ENCODE measurements at places on chromosomes 6 and 20.

GRCh38 chr20:48727226-48727625 is 100.6 kb downstream of the PREX1 start:
- DNase-seq = no peak

DNA sequence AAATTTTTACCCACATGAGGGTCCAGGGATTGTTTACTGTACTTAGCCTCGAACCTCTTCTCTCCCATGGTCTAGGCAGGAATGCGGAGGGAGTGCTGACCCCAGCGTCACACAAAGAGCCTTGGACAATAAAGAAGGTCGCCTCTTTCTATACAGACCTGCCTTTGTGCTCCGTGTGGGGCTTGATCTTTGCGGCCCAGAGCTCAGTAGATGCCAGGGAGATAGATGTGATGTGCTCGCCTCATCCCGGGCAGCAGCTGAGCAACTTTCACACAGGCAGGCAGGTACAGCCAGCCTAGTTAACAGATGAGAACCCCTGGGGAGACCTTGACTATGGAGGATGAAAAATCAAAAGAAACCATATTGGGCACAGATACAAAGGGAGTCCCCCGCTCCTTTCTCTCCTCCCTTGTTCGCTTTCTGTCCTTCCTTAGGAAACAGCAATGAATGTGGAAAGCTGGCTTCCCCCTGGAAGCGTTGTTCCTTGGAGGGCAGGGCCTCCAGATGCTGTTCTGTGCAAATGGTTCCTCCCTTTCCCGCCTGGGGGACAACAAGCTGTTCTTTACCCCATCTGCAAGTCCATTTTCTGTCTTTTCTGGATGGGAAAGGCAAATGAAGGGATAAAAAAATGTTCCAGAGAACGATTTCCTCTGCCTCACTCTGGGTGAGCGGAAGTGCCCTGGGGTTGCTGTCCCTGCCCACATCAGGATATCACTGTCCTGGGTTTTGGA is 128.3 kb downstream of the OLIG3 start:
- no peak for DNase-seq

DNA sequence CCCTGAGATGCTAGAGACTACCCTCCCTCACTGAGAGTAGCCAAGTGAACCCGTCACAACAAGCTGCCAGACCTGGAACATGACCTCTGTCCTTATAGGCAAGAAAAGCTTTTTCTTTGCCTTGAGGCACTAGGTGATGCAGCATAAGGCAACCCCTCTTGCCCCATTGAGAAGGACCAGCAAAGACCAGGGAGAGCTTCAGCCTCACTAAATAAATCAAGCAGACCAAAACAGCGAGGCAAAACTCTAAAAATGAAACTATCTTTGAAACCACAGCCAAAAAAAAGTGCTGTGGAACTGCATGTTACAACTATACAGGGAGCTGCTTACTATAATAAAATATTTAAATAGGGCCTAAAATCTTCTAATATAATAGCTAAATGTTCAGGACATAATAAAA is 62.6 kb upstream of the FAM83B start:
- DNase-seq = no peak

- DNase-seq = no peak
Observed at GRCh38 chr6:52568320-52568719, 8.5 kb downstream of the TRAM2 start.

GRCh38 chr6:12875051-12875450 is 158.5 kb downstream of the PHACTR1 start:
- no peak for DNase-seq

- DNase-seq = no peak
Observed at GRCh38 chr6:158270389-158271127, 41.7 kb upstream of the TULP4 start.

- no peak for DNase-seq
Observed at GRCh38 chr6:95352064-95352795, 225.1 kb upstream of the MANEA start.

DNA sequence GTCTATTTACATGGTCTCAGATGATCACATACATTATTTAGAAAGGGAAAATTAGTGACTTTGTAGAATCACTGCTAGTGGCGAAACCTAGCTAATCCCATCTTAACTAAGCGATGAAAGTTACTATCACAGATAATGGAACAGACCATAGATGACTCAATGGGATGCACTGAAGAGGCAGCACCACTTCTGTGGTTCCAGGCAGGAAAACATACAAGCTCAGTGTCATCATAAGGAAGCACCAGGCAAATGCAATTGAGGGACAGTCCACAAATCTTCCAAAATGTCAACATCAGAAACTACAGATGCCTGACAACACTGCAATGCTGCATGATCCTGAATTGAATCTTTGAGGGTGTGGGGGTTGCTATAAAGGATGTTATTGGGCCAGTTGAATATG is 15.9 kb upstream of the SNAI1 start:
- no peak for DNase-seq

GRCh38 chr20:3766422-3767109 is 987 bp downstream of the ADISSP start:
- no peak for DNase-seq

DNA sequence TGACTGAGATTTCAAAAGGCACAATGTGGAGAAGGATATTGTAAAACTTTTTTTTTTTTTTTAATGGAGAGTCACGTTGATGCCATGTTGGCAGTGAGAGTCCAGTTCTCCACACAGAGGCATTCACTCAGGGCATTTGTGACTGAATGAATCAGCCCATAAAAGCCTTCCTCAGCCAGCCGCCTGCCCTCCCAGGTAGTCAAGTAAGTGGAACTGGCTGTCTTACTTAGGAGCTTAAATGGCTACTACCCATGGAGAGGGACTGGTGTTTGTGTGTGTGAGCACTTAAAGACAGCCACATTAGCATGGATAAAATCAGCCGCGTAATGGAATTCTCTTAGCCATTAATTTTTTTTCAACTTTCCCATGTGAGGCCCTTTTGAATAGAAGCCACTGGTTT is 12.6 kb downstream of the AAR2 start:
- no peak for DNase-seq

GRCh38 chr6:119961450-119961849 is 611.9 kb upstream of the MAN1A1 start:
- no peak for DNase-seq

GRCh38 chr20:58435237-58435636 is 46.2 kb downstream of the VAPB start:
- DNase-seq = no peak

DNA sequence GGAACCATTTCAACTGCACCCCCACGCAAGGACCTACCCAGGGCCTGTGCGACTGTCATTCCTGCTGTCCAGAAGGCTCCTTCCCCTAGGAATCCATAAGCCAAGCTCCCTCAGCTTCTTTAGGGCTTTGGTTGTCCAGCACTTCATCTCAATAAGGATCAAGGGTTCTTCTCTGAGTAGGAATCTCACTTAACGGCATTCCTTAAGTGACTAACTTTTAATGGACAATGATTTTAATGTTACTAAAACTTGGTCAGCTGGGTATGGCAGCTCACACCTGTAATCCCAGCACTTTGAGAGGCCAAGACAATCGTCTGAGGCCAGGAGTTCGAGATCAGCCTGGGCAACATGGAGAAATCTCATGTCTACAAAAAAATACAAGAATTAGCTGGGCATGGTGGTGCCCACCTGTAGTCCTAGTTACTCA is 13.4 kb downstream of the UBE2V1 start:
- no peak for DNase-seq

DNA sequence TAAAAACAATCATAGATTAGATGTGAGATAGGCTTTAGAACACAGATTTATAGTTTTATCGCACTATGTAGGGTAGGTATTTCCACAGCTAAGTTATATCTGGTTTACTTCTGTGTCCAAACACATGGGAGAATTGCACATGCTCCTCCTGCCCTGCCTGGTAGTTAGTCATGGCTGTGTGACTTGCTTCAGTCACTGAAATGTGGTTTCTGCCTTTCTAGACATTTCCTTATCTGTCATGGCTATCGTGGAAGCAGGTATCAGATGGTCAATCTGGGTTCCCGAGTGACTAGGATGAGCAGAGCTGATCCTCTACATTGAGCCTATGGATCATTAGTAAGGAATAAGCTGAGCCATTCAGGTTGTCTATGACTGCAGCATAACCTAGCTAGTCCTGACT is 117.8 kb upstream of the GMDS start:
- DNase-seq = no peak

GRCh38 chr6:75428204-75428603 is 65.4 kb downstream of the FILIP1 start:
- DNase-seq = no peak

GRCh38 chr6:24504649-24505586 is 10.1 kb downstream of the ALDH5A1 start:
- no peak for DNase-seq

- no peak for DNase-seq
Observed at GRCh38 chr20:49810491-49811190, 2.0 kb upstream of the SLC9A8 start.

DNA sequence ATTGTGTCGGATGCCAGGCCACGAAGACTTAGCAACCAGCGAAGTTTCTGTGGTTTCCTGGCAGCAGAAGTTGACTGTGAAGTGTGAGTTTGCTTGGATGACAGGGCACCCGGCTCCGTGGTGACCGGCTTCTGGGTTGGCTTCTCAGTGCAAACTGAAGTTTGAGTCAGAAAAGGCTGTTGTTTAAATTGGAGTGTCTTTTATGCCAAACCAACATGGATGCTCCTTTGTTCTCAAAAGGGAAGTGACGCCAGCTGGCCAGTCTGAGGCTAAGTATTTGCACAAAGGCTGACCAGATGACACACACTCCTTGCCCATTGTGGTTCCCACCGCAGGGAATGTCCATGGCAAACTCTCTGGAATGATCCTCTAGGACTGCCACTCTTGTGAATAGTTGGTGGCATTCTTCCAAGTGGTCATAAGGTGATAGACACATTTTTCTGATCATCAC is 164.8 kb upstream of the QKI start:
- no peak for DNase-seq
